ENCODE measurements at places on chromosomes 2 and 18. TPM values are rescaled to one million over a fixed set of nuclear protein-coding genes. Genes with fewer than 3 reads are reported as not detected.

DNA sequence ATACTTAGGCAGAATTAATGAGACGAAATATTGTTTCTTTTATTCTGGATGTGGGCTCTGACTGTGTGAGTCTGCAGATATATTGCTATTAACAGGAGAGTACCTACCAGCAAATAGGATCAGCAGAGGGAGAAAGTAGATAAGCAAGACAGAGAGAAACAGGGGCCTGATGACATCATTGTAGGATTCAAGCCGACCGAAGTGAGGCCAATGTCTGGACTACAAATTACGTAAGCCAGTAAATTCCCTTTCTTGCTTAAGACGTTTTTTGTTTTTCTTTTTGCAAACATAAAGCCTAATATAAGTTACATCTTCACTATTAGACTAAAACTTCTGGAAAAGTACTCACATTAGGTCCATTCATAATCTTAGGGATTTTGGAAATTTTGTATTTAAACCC is 21.4 kb upstream of the PTPRM start:
- H3K27ac ChIP-seq, result no peak overlapping the region
- no peaks in the 10 kb centered on the region for H3K36me3 ChIP-seq
- H3K27me3 ChIP-seq, result peaks cover 4% of the 10 kb centered on the region

GRCh38 chr2:9813312-9814128 is 29.8 kb upstream of the TAF1B start:
- H3K4me3 ChIP-seq, result no peak overlapping the region
- H3K4me1 ChIP-seq, result peaks cover 16% of the 10 kb centered on the region
- no peak overlapping the region for H3K27ac ChIP-seq
- DNase-seq, result peak; percentile 56
- H3K36me3 ChIP-seq, result no peaks in the 10 kb centered on the region

GRCh38 chr2:168467729-168468128 is 11.7 kb downstream of the CERS6 start:
- peaks cover 78% of the 10 kb centered on the region for H3K4me1 ChIP-seq
- H3K36me3 ChIP-seq, result no peaks in the 10 kb centered on the region
- no peak overlapping the region for H3K27ac ChIP-seq
- H3K27me3 ChIP-seq, result no peaks in the 10 kb centered on the region
- no peak overlapping the region for H3K4me3 ChIP-seq
- DNase-seq, result no peak

- no peaks in the 10 kb centered on the region for H3K36me3 ChIP-seq
- no peak for DNase-seq
- H3K27ac ChIP-seq, result no peak overlapping the region
- no peaks in the 10 kb centered on the region for H3K4me1 ChIP-seq
Measured at GRCh38 chr18:9901377-9901776, 12.4 kb upstream of the VAPA start.

- no peaks in the 10 kb centered on the region for H3K27me3 ChIP-seq
- H3K4me1 ChIP-seq, result no peaks in the 10 kb centered on the region
- DNase-seq, result no peak
- H3K4me3 ChIP-seq, result no peak overlapping the region
Measured at GRCh38 chr2:195813421-195813820, 156.4 kb downstream of the SLC39A10 start.

The CHRNG gene
- polyA plus RNA-seq, result not detected

GRCh38 chr2:191724015-191724414 is 46.1 kb downstream of the NABP1 start:
- H3K4me3 ChIP-seq, result no peak overlapping the region
- H3K36me3 ChIP-seq, result no peaks in the 10 kb centered on the region
- H3K4me1 ChIP-seq, result no peaks in the 10 kb centered on the region
- peaks cover 3% of the 10 kb centered on the region for H3K27me3 ChIP-seq

The ZC3H8 gene
- 14.8 TPM for polyA plus RNA-seq

- no peaks in the 10 kb centered on the region for H3K36me3 ChIP-seq
- no peak overlapping the region for H3K27ac ChIP-seq
- no peak overlapping the region for H3K4me3 ChIP-seq
- no peaks in the 10 kb centered on the region for H3K27me3 ChIP-seq
- no peak for DNase-seq
- H3K4me1 ChIP-seq, result peaks cover 6% of the 10 kb centered on the region
Measured at GRCh38 chr18:49464718-49465598, 4.5 kb upstream of the DYM start.

DNA sequence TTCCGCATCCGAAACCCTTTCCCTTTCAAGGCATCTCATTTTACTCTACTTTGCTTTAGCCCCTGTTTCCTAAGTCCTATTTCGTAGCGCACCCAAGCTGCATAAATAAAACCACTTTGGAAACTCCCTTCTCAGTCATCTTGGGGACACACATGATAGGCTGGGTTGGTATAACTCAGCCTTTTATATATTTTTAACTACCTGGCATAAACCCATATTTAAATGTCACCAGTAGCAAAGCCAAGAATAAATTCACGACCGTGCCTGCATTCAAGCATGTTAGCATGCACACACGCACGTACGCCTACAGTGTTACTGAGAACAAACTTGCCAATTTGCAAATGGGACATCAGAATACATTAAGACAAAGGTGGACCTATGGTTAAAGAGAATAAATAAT is 564.7 kb upstream of the PIK3C3 start:
- H3K4me3 ChIP-seq, result no peak overlapping the region
- no peaks in the 10 kb centered on the region for H3K36me3 ChIP-seq
- no peak for DNase-seq
- no peak overlapping the region for H3K27ac ChIP-seq
- H3K27me3 ChIP-seq, result peaks cover 2% of the 10 kb centered on the region
- H3K4me1 ChIP-seq, result no peaks in the 10 kb centered on the region

DNA sequence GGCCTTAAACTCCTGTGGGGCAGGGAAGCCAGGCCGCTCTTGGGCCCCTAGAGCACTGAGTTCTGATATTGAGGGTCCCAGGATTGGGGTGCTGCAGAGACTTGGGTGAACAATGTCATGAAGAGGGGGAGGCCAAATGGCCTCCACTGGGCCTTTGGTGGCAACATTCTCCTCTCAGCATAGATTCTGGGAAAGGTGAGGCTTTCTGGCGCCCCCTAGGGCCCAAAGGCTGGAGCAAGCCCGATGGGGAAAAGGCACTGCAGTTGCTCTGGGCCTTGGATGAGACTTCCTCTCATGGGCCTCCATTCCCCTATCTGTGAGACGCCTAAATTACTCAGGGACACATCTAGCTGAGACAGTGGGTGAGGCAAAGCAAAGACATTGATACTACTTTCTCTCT is 84.8 kb downstream of the ACAA2 start:
- H3K27me3 ChIP-seq, result peaks cover 5% of the 10 kb centered on the region
- no peaks in the 10 kb centered on the region for H3K36me3 ChIP-seq
- H3K4me1 ChIP-seq, result no peaks in the 10 kb centered on the region
- no peak for DNase-seq
- no peak overlapping the region for H3K4me3 ChIP-seq

Measured in immature natural killer cell (primary cell).